ENCODE measurements at places on chromosomes 6 and 20. TPM values are rescaled to one million over a fixed set of nuclear protein-coding genes. Genes with fewer than 3 reads are reported as not detected.

The SNAP91 gene
- total RNA-seq, result not detected

The COX4I2 gene
- not detected for total RNA-seq

The TEAD3 gene
- total RNA-seq, result 8.4 TPM

The DZANK1 gene
- total RNA-seq, result 1.9 TPM

The SAPCD1 gene
- total RNA-seq, result 0.89 TPM

The DDO gene
- total RNA-seq, result 0.43 TPM

The MUC22 gene
- not detected for total RNA-seq
